ENCODE measurements at places on chromosomes 5 and 9.

GRCh38 chr5:59061377-59061776 lies 478.5 kb downstream of the RAB3C start:
- no peak for DNase-seq

GRCh38 chr5:79333852-79334557 lies 98.1 kb downstream of the JMY start:
- no peak for DNase-seq

- DNase-seq, result no peak
Measured at GRCh38 chr5:143680672-143681259, 131.2 kb upstream of the HMHB1 start.

DNA sequence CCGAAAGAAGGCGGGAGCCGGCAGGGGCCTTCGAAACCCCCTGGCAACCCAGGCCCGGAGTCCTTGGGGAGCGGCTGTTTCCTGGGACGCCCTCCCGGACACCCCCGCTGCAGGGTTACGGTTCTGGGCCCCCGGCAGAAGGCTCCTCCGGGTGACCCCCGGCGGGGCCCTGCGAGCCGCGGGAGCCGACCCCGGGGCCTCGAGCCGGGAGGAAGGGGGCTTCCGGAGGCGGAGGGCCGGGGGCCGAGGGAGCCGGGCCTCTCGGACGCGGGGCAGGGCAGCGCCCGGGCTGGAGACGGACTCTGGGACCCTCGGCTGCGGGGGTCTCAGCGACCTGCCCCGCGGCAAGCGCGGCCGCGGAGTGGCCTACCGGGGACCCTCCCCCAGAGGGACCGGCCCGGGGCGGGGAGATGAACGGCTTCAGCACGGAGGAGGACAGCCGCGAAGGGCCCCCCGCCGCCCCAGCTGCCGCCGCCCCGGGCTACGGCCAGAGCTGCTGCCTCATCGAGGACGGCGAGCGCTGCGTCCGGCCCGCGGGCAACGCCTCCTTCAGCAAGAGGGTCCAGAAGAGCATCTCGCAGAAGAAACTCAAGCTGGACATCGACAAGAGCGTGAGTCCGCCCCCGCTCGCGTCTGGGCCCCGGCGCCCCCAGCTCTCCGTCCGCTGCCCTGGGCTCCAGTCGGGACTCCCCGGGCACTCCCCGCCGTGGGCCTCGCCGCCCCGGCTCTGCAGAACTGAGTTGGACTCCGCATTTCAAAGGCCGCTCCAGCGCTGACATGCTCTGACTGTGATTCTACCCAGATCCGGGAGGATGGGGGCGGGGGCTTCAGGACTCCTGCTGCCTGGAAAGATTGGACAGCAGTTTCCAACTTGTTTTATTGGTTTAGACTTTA lies 645 bp downstream of the SAP30L start:
- DNase-seq, result peak; percentile 22

DNA sequence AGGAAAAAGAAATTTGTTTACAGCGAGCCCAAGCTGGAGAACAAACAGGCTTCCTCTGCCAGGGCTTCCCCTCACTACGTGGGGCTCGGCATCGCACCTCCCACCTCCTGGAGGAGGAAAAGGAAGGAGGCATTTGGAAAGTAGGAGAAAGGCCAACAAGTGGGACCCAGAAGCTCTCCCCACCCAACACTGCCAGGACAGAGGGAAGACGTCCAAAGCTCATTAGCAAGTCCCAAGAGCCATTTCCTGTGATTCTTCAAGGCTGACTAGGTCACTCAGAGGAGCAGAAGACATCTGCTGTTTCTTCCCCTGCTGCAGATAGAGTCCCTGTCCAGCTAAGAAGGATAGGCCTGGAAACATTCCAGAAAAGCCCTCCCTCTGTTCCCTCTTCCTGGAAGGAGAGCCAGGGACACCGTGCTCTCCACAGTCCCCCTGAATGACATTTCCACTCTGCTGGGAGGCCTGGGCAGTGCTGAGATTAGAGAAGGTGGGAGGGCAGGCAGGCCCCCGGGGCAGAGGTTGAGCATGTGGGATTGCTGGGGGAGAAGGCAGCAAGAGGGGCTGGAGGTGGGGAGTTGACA lies 57.0 kb upstream of the NEURL1B start:
- no peak for DNase-seq

GRCh38 chr9:131423171-131423581 lies 29.3 kb downstream of the PRRC2B start:
- DNase-seq, result no peak

DNA sequence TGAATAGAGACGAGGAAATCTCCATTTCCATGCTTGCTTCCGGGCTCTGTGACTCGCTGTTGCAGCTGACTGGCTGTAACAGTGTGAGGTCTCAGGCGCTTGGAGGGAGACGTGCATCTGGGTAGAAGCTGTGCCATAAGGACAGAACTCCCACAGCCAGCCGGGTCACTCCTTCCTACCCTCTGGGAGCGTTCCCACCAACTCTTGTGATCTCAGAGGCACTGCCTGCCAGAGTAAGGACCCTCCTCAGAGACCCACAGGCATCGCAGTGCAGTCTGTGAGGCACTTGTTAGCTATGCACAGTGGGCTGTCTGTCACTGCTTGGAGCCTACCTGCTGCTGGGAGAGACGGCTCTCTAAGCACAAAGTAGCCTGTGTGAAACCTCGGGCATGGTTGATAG lies 203.4 kb upstream of the SEMA6A start:
- no peak for DNase-seq

DNA sequence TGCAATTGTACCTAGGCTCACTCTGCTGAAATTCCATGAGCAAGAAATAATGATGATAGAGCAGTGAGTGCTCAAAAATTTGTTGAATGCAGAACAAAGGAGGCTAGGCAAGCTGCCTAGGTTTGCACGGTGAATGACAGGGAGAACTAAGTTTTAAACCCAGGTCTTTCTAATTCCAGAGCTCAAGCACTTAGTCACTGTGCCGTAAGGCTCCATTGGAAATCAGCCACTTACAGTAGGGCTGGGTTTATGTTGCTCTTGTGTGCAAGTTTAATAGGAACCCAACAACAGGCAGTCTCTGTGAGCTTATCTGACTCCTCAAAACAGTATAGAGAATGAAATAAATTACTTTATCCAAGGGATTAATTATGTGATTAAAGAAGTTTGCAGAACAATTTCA lies 147.0 kb downstream of the CSNK1G3 start:
- no peak for DNase-seq

DNA sequence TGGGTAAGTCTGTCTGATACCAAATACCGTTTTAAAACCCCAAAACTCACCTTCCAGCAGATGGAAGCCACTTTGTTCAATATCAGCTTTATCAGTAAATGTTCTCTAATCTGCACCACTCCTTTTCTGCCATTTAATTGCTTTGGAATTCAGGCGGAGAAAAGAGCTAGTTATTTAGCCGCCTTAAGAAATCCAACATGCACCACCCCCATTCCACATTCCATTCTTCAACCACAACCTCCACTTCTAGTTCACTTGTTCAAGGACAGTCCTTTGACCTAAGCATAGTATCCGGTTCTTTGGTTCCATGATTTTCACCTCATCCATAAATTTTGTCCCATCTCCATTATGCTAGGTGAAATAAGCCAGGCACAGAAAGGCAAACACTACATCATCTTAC lies 240.1 kb downstream of the DNAH5 start:
- no peak for DNase-seq

DNA sequence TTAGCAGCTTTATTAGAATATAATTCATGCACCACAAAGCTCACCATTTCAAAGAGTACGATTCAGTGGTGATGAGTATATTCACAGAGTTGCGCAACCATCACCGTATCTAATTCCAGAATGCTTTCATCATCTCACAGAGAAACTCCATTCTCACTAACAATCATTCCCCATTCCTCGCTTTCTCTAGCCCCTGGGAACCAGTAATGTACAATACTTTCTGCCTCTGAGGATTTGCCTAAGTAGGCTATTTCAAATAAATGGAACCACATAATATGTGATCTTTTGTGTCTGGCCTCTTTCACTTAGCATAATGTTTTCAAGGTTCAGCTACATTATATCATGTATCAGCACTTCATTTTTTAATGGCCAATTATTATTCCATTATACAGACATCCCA lies 145.1 kb upstream of the ADAMTS16 start:
- no peak for DNase-seq

DNA sequence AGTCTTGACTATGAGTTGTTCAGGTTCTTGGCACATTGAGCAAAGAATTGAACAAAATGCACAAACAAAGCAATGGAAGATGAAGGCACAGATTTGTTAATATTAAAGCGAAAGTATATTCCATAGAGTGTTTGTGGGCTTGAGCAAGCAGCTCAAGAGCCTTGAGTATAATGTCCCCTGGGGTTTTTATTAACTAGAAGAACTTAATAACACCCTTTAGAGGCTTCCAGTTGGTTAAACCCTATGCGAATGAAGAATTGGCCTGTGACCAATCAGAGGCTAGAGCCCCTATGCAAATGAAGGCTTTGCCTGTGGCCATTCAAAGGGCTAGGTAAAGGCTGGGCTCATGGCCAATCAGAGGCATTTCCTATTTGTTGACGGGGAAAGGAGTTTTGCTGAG lies 135.3 kb upstream of the IL12B start:
- DNase-seq, result no peak

DNA sequence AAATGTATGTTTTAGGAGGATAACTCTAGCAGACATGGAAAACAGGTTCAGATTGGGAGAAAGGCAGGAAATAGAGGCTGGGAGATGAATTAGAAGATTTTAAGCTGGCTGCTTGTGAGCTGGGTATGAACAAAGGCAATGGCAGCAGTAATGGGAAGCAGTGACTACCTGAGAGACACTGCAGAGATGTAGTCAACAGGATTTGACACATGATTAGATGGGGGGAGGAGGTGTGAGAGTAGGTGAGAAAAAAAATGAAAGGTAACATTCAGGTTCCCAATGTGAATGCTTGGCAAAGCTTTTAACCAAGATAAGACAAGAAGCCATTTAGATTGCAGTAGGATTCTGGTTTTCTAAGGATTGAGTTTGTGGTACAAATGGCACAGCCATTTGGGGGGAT lies 22.8 kb upstream of the IFNE start:
- DNase-seq, result no peak

DNA sequence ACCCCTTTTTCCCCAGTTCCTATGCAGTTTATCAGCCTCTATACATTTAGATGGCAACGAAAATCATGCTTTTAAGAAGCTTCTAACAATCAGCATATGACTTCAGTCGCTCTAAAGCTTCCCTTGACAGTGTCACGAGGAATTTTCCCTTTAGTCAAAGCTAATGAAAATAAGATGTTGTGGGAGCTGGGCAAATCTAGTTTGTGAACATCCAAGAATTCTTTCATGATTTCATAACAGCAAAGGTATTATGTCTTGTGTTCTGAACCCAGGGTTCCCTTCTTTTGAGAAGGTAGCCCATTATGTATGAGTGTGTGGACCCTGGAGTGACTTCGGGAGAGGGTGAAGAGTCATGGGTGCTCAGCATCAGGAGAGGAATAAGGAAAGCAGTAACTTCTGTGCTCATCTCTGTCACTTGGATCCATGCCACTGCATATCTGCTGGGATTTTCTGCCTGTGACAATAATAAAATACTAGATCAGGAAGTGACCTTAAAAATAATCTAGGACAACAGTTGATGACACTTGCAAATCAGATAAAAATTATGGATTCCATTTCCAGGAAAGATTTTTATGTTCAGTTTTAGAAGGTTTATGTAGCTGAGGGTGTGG lies 102.4 kb downstream of the PCSK1 start:
- DNase-seq, result no peak

- DNase-seq, result no peak
Measured at GRCh38 chr9:136634904-136635303, 27.8 kb upstream of the EGFL7 start.

GRCh38 chr5:160925281-160925680 lies 73.3 kb upstream of the ATP10B start:
- no peak for DNase-seq

DNA sequence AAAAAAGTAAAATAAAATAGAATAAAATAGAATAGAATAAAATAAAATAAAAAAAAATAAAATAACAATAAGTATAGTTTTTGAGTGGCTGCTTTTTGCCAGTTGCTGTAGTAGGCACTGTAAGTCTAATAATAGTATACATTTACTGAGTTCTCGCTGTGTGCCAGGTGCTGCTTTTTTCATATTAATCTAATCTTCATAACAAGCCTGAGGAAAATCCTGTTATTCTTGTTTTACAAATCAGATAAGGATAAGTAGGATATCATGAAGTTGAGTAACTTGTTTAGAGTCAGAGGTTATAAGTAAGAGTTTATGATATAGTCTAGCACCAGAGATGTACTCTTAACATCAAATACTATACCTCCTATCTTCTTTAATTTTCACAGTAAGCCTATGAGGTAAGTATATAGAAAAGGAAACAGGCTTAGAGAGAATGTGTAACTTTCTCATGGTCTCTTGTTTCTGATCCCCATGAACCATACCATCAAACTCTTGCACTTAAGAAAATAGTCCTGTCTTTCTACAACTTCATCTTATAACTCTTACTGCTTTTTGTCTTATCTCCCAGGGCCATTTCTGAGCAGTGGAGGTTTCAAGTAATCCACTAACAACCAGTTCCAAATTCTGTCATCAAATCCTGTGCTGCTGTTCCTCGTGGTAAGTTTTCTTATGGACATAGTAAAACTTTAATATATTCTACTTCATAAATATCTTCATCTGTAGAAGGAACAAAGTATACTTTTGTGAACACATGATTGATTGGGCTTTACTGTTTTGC lies 18.7 kb downstream of the RMI1 start:
- DNase-seq, result no peak

DNA sequence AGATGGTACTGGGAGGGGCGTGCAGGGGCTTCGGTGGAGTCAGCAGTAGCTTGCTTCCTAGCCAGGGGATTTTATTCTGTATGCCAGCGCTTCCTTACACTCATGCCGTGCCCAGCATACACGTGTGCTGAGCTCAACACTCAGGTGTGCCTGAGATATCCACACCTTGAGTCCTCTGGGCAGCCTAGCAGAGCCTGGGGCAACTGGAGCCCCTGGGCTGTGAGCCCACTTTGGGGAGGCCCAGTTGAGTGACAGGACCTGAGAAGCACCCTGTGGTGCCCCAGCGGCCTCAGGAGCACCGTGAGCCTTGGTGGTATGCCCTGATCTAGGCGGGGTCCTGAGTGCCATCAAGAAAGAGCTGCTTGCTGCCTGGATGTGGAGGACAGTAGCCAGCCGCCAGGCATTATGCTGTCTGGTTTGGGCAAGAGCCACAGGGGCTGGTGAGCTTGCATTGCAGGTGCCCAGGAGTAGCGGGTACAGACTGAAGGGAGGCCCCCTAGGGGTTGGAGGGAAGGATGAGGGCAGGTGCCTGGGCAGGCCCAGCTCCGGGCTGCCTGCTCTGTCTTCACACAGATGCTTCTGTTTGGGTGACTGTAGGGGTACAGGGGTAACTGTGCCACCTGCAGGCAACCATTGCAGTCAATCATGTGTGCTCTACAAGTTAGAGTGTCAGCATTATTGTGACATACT lies 42.9 kb downstream of the BNIP1 start:
- no peak for DNase-seq

GRCh38 chr9:79812507-79813257 lies 240.9 kb downstream of the TLE4 start:
- no peak for DNase-seq

GRCh38 chr9:34454571-34455065 lies 3.8 kb downstream of the FAM219A start:
- no peak for DNase-seq

- no peak for DNase-seq
Measured at GRCh38 chr5:151614565-151614964, 23.4 kb upstream of the FAT2 start.

- no peak for DNase-seq
Measured at GRCh38 chr9:133731876-133732638, 6.1 kb downstream of the SARDH start.

GRCh38 chr9:3498691-3499090 lies 27.1 kb downstream of the RFX3 start:
- no peak for DNase-seq

GRCh38 chr9:34963552-34963951 lies 5.5 kb downstream of the PHF24 start:
- DNase-seq, result no peak
